ENCODE measurements at places on chromosomes 6 and 20.

GRCh38 chr20:51500311-51500710 lies 42.2 kb downstream of the NFATC2 start:
- no peak for DNase-seq

GRCh38 chr6:27451660-27452390 lies 21.1 kb downstream of the ZNF184 start:
- no peak for DNase-seq

- peak; percentile 29 for DNase-seq
These were observed 328.2 kb upstream of the JAG1 start for GRCh38 chr20:11001764-11002540.

- peak; percentile 32 for DNase-seq
These were observed 65.2 kb upstream of the ADGRF4 start for GRCh38 chr6:47633141-47633540.

DNA sequence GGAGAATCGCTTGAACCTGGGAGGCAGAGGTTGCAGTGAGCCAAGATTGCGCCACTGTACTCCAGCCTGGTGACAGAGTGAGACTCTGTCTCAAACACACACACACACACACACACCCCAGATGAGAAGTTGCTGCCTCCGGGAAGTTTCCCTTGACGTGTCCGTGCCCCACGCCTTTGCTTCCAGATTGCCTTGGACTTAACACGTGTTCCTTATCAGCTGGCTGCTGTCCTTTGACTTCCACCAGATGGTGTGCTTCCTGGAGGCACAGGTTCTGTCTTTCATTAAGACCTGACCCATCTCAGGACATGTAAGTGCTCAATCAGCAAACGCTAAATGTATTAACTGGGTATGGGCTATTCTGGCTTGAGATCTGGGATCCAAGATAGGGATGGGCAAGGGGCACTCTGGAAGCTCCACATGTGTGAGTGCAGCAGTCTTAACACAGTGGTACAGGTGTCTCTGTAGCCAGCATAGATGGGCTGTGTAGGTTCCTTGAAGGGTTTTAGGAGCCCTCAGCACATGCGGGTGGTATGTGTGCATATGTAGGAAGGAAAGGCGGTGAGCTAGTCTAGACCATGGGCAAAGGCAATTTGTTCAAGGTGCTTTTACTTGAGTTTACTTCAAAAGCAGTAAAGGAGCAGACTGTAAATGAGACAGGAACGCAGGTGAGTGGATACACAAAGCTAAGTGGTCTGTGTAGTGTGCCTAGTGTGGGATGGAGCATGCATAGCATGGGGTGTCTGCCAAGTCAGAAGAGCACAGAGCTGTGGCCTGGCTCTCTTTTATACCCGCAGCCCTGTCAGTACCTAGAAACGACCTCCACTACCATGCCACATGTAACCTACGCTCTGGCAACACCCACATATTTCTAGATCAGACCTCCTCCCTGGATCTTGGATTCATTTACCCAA lies 11.6 kb downstream of the PIGT start:
- DNase-seq, result no peak

DNA sequence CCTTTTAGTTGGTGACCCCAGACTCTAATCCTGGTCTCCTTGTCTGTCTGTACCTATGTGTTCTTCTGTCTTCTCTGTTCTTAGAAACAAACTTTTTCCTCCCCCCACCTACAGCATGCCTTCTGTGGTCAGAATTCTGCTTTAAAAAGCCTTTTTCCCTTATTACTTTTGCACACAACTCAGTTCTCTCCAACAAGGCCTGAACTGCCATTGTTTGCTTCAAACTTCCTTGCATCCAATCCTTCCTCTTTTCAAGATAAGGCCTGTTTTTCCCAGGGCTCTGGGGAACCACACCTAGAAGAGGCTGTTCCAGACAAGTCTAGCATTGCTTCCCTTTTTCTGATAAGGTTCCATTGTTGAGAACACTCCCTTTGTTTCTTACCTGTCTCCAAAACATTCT lies 22.2 kb upstream of the NCOA3 start:
- no peak for DNase-seq

GRCh38 chr6:33431880-33432541 lies 12.1 kb downstream of the SYNGAP1 start:
- no peak for DNase-seq

- no peak for DNase-seq
These were observed 143.6 kb downstream of the MRPL14 start for GRCh38 chr6:43983632-43984031.

GRCh38 chr6:31308050-31308844 lies 36.4 kb upstream of the HLA-C start:
- no peak for DNase-seq

- DNase-seq, result no peak
These were observed 107.4 kb upstream of the GRIK2 start for GRCh38 chr6:101286146-101286545.

GRCh38 chr6:6191909-6192308 lies 128.6 kb downstream of the F13A1 start:
- DNase-seq, result no peak

GRCh38 chr6:138757136-138757535 lies 16.4 kb upstream of the CCDC28A start:
- DNase-seq, result no peak

DNA sequence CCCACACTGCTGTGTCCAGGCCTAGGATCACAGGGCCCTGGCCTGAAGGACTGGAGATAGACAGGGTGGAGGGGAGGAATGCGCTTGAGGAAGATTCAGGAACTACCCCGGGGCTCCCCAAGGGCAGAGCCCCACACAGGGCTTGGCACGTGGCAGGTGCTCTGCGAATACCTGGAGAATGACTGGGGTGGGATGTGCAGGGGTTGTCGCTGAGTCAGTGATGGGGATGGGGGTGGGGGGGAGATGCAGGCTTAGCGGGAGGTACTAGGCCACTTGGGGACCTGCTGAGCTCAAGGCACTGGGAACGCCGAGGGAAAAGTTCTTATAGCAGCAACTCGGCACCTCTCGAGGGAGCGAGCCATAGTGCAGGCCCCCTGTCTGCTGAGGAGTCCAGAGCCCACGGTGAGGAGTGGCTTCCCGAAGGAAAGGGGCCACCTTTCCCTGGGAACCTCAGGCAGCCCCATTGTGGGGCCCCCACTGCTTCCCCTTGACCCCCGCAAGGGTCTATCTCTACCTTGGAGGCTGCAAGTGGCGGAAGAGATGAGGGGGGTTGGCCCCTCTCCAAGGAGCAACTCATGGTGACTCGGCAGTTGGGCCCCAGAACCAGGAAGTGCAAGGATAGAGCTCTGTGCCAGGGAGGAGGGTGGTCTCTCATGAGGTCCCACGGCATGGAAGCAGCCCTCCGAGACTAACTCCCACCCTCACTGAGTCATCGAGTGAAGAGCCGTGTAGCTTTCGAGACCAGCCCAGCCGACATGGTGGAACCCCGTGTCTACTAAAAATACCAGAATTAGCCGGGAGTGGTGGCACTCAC lies 33.1 kb downstream of the SRC start:
- no peak for DNase-seq

- DNase-seq, result no peak
These were observed 22.5 kb downstream of the PREX1 start for GRCh38 chr20:48805286-48805685.

DNA sequence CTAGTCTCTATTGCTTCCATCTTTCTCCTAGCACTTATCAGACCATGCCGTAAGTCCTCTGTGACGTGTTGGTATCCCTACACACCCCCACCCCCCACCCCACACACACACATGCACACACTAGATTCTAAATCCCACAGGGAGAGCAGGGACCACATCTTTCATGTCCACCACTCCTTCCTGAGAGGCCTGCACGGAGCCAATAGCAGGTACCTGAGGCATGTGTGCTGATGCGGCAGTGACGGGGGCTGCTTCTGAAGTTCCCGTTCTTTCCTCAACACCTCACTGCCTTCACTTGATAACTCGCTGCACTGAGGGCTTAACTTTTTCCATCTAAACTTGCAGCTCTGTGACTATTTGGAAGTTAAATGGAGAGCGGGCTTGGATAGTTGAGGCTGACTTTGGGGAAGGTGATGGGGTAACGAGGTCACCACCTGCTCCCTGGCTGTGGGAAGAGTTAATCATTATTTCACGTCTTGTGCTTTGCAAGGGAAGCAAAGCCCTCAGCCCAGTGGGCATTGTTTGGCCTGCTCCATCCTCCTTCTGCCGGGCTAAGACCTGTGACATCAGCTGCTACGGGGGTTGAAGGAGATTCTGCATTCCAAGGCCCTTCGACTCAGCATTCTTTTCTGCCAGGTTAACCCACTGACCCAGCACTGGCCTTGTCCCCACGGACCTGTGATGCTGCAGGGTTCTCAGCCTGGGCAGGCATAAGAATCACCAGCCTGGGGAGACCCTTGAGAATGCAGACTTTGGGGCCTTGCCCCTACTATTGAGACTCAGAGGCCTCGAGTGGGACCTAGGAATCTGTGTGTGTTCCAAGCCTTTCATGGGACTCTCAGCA lies 187.8 kb downstream of the ANKRD60 start:
- no peak for DNase-seq

GRCh38 chr6:3506751-3507383 lies 50.0 kb upstream of the SLC22A23 start:
- DNase-seq, result peak; percentile 56

GRCh38 chr6:33980176-33981175 lies 165.4 kb downstream of the GRM4 start:
- DNase-seq, result no peak

GRCh38 chr20:53857723-53858236 lies 212.6 kb downstream of the BCAS1 start:
- peak; percentile 75 for DNase-seq

DNA sequence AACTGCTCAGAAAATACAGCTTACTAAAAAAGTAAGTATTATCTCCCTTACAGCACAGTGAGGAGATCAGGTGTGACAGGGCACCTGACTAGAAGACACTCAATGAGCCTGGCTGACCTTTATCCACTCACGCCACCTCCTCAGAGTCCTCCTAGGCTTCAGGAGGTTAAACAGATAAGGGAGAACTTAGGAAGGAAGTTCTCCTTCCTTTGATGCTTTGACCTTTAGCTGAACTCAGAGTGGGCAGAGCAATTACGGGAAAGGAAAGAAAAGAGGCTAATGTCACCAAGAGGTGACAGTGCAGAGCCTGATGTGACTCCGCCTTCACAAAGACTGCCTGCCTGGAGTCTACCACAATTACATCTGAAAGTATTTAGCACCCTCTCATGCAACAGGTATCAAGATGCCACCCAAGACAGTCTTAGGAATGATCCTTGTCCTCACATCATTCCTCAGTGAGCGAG lies 36.7 kb downstream of the MAN1A1 start:
- DNase-seq, result no peak

GRCh38 chr6:25363427-25363826 lies 84.3 kb downstream of the CARMIL1 start:
- DNase-seq, result no peak

DNA sequence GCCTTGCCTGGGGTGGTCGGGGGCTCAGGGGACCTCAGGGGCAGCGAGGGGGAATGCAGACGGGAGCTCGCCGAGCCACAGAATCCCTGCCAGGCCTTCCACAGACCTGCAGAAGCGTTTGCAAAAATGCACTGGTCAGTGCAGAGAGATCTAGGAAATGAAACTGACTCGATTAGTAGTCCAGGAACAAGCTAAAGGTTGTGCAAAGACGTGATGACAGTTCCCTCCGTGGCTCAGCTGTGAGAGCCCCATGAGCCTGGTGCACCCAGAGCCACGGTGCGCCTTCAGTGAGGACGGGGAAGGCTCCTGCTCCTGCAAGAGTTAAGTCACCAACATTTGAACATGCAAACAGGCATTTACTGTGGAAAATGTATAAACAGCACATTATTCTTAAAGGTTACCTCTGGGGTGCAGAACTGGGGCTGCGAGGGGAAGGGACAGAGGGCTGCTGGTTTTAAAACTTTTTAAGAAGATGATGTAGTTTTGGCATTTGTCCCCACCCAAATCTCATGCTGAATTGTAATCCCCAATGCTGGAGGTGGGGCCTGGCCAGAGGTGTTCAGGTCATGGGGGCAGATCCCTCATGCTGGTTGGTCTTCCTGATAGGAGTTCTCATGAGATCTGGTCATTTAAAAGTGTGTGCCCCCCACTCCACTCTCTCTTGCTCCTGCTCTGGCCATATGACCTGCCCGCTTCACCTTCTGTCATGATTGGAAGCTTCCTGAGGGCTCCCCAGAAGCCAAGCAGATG lies 147.3 kb downstream of the DLL1 start:
- DNase-seq, result no peak

DNA sequence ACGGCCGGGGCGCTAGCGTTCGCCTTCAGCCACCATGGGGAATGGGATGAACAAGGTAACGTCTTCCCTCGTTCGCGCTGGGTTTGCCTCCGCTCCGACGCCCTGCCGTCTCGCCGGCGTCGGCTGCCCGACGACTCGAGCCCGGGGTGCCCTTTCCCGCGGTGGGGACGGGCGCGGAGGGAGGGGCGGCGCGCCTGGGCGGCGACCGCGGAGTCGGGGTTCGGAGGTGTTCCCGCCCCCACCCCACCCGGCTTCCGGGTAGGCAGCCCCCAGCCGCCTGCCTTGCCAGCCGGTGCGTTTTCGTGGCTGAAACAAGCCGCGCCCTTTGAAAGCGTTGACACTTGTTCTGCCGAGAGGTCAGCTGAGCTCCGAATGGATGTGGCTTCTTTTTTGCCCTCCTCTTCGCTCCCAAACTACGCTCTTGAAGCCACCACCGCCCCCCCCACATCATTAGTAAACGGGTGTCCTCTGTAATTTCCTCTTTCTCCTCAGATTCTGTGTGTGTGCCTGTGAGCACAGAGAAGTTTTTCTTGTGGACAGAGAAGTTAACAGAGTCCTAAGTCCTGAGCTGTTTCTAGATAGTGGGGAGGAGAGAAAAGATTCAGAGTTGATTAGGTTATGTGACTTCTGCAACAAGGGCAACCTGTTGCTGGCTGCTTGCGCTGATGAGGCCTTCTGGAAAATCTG lies 362 bp downstream of the DUSP22 start:
- DNase-seq, result peak; percentile 60

GRCh38 chr20:13865791-13866351 lies 81.0 kb downstream of the NDUFAF5 start:
- DNase-seq, result peak; percentile 56

- no peak for DNase-seq
These were observed 28.0 kb upstream of the MCM9 start for GRCh38 chr6:118963003-118963402.

DNA sequence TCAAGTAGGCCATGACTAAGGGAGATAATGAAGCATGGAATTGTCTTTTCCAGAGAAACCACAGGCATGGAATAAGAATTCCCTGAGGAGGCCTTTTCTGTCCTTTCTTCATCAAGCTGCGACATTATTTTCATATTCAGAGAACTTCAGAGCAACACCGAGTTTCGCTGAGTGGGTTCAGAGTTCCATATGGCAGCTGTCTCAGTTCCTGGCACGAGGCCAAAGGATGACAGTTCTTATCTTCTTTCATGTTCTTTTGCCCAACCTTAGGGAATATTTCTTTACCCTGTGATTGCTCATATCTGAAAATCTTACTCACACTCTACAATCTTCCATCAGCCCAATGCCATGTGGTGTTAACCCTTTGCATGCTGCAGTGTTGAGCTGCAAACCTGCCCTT lies 135.3 kb upstream of the BMP2 start:
- peak; percentile 82 for DNase-seq
